ENCODE measurements at places on chromosomes 4 and X.
A peak's percentile ranks its signal among the peaks of the same experiment; 100 is the strongest.

GRCh38 chr4:844752-845232 lies 18.9 kb upstream of the CPLX1 start:
- DNase-seq: no peak

- no peak for DNase-seq
Observed at GRCh38 chr4:74335341-74336021, 27.2 kb downstream of the EPGN start.

GRCh38 chrX:66731398-66731797 lies 92.5 kb upstream of the EDA2R start:
- no peak for DNase-seq

DNA sequence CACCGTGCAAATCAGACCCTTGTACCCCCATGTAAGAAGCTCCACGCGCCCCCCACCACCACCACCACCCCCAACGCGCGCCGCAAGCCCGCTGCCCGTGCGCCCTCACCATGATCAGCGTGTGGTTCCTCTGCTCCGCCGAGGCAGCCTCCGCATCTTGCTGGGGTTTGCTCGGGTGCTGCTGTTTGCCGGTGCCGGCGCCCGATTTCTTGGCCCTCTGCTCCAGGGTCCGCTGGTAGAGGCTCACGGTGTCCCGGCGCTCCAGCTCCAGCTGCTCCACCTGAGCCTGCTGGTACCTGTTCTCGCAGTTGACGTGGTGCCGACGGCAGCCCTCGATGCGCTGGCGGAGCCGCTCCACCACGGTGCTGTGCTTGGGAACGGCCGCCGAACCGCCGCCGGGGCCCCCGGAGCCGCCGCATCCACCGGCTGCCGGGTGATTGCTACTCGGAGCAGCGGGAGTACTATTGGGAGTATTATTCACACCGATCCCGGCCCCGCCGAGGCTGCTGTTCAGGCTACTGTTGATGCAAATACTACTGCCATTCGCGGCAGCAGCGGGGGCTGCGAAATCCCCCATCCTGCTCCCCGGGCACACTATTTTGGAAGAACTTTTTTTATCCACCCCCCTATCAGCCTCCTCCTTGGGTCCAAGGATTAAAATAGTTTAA lies 1.1 kb downstream of the MAML3 start:
- peak; percentile 19 for DNase-seq

DNA sequence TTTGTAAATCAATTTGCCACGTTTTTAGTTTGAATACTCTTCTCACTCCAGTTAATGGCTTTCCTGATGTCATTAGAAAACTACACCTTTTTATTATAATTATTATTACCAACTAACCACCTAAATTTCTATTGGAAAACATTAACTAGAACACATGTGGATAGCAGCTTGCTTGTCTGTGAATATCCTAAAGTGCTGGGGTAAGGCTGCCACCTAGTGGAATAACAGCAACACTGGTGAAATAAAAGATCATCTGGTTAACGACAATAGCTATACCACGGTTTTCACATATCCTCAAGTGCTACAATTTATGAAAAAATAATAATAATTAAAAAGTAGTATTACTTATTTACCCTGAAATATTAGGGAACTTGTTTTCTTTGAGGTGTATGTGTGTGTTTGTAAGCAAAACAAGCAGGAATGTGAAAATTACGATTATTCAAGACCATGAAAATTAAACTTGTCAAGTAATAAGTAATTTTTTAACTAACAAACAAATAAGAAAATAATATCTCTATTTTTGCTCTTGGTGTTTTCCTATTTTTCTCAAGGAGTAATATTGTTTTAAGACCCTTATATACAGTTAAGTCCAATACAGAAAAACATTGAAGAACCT lies 130.1 kb upstream of the TECRL start:
- no peak for DNase-seq

- DNase-seq: no peak
Observed at GRCh38 chr4:68606240-68606639, 30.1 kb upstream of the UGT2B17 start.
